Hematopoietic multipotent progenitor cell treated with erythropoietin and hydrocortisone succinate and interleukin-3 and kit ligand, for 15 days (in vitro differentiated cells): ENCODE measurements at places on chromosomes 11 and 22.

- DNase-seq, result no peak
Measured at GRCh38 chr11:103779054-103779453, 257.4 kb upstream of the DDI1 start.

GRCh38 chr11:28697920-28698827 is 590.0 kb downstream of the METTL15 start:
- DNase-seq, result peak; percentile 27

GRCh38 chr11:91041626-91042025 is 818.8 kb upstream of the CHORDC1 start:
- no peak for DNase-seq

- no peak for DNase-seq
Measured at GRCh38 chr11:73221996-73222395, 3.9 kb downstream of the P2RY2 start.

DNA sequence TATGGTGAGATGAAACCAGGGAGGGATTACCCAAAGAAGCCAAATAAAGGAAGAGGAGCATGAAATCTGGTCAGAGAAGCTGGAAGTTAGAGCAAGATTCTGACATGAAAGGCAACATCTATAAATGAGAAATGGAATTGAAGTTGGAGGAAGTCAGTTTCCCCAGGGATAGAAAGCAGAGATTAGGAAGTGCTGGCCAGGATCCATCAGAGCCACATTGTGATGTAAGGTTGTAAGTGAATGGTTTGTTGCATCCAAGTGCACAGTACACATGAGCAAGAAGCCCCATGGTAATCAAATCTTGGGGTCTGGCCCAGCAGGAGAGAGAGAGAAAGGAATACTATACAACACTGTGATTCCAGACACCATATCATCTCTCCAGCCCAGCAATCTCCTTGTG is 6.6 kb upstream of the NLRP10 start:
- DNase-seq, result no peak

GRCh38 chr22:21942407-21943343 is 10.0 kb downstream of the PPM1F start:
- no peak for DNase-seq
